Stimulated activated effector memory CD8-positive, alpha-beta T cell treated with anti-CD3 and anti-CD28 coated beads, Interleukin-12 subunit alpha, Interleukin-12 subunit beta, amount 100 ng/mL, for 72 hours (primary cell): ENCODE measurements at places on chromosomes 16 and 17.

GRCh38 chr17:10460062-10460461 is 9.3 kb downstream of the MYH4 start:
- DNase-seq = no peak

DNA sequence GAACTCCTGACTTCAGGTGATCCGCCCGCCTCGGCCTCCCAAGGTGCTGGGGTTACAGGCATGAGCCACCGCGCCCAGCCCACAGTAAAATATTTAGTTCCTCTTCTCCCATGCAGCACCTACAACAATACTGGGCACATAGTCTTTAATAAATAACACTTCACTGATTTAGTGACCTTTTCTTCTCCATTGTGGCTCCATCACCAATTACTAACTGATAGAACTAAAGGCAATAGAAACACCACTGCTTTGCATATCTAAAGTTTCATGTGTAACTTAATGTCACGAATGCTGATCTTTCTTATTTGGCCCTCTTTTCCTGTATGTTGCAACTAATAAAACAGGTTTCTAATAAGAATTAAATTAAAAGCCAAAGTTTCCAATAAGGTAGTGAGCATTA is 38.9 kb downstream of the TRIM37 start:
- no peak for DNase-seq

- no peak for DNase-seq
Measured at GRCh38 chr17:2171702-2172076, 116.8 kb downstream of the HIC1 start.

- no peak for DNase-seq
Measured at GRCh38 chr17:61307905-61308886, 91.4 kb upstream of the TBX2 start.

GRCh38 chr16:569445-570254 is at the start of gene PIGQ:
PIGQ (plus strand) TSS chr16:569968; CDS start chr16:574075, 4,107 bp downstream.
- peak; percentile 63 for DNase-seq

GRCh38 chr16:75097941-75098901 is 18.4 kb downstream of the LDHD start:
- peak; percentile 78 for DNase-seq

- no peak for DNase-seq
Measured at GRCh38 chr16:81544261-81544660, 99.7 kb downstream of the CMIP start.

- no peak for DNase-seq
Measured at GRCh38 chr17:57488856-57489255, 232.5 kb downstream of the MSI2 start.

- no peak for DNase-seq
Measured at GRCh38 chr16:73997971-73998370, 298.6 kb upstream of the PSMD7 start.

DNA sequence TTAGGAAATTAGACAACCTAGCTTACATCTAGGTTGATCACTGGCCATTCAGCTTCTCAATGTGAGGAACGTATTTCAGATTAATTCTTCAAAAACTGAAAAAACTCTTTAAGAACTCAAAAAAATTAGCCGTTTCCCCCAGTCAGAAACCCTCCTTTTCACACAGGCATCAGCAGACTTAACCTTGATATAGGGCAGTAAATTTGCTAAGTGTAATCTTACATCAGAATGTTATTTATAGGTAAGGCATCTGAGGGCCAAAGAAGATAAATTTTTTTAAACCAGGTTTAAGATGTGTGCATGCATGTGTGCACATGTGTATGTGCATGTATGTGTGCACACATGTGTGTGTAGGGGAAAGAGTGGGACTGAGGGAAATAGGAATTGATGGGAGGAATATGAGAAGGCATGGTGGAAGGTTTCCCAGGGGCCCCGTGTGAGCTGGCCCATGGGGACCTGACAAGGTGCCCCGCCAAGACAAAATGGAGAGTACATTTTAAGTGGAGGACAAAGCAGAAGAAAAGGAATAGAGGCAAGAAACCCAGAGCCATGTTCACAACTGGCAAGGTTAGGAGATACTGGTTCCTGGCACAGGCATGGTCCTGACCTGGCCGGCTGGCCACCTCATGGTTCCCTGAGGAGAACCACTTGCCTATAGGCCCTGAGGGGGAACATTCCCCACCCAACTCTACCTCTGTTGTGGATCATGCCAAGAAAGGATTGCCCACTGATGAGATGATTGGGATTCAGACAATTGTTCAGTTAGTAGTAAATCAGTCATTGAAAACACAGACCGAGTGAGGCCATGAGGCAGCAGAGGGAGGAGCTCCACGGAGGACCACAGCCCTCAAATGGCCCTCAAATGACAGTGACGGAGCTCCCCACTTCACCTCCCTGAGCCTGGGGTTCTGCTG is 33.0 kb downstream of the TEX2 start:
- no peak for DNase-seq

- DNase-seq = no peak
Measured at GRCh38 chr16:50664270-50664669, 16.8 kb downstream of the SNX20 start.

DNA sequence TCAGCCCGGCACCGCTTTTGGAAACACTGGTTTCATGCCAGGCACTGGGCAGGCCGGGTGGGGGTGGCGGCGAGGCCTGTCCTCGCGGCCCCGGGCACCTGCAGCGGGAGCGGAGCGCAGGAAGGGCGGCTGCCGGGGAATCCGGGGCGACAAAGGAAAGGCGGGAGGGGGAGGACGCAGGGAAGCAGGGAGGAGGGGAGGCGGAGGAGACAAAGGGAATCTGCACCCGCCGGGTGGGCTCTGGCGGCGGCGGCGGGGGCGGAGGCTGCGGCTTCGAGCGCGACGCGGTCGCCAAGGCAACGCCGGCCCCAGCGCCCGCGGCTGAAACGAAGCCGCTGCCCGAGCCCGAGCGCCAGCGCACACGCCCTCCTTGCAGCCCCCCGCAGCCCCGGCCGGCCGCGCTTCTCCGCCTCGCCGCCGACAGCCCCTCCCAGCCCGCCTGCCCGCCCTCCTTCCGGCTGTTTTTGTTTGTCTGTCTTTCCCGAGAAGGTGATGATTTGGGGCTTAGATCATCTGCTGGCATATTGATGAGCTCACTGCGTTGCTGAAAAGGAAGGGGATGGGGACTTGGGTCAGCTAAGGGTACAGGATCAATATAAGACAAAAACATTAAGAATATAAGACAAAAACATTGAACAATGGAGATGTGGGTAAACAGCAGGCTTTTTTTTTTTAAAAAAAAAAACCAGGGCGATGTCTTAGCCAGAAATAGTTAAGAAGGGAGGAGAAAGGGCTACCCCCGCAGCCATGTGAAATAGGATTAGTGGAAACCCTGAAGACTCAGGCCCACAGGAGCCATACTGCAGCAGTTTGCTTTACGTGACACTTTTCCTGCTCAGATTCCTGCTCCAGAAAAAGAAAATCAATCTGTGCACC is 32.7 kb downstream of the CDK5R1 start:
- no peak for DNase-seq

GRCh38 chr16:8935989-8936388 is 27.7 kb downstream of the USP7 start:
- no peak for DNase-seq

- no peak for DNase-seq
Measured at GRCh38 chr17:37650419-37651003, 7.3 kb upstream of the DDX52 start.

DNA sequence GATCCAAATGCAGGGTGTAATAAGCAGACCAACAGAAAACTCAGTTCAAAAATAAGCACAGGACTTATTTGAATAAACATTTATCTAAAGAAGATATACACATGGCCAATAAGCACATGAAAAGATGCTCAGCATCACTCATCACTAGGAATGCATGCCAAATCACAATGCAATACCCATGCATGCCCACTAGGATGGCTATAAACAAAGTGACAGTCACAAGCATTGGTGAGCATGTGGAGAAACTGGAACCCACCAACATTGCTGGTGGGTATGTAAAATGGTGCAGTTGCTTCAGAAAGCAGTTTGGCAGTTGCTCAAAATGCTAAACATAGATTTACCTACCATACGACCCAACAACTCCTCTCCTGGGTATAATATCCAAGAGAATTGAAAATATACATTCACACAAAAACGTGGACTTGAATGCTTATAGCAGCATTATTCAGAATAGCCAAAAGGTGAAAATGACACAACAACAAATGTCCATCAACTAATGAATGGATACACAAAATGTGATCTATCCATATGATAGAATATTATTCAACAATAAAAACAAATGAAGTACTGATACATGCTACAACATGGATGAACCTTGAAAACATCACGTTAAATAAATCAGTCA is 20.1 kb downstream of the UBE2O start:
- DNase-seq = no peak

GRCh38 chr17:77264617-77265230 is 124.0 kb downstream of the SEC14L1 start:
- no peak for DNase-seq

DNA sequence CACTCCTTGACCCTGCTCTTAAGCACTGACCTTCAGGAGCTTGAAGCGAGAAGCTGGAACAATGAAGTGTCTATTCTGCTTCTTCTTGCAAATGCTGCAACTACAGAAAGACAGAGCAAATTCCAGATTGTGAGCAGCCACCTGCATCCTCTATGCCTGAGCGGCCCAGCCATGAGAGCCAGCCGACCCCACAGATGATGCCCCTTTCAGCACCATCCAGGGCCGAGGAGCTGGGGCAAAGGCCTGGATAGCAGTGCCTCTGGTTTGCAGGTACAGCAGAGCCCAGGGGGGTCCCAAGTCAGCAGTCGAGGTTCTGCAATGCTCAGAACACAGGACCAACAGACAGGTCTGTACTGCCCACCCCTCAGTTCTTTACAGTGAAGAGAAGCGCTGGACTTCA is 4.7 kb downstream of the CENPV start:
- DNase-seq = no peak

- DNase-seq = no peak
Measured at GRCh38 chr17:78962345-78962983, 17.3 kb downstream of the LGALS3BP start.

DNA sequence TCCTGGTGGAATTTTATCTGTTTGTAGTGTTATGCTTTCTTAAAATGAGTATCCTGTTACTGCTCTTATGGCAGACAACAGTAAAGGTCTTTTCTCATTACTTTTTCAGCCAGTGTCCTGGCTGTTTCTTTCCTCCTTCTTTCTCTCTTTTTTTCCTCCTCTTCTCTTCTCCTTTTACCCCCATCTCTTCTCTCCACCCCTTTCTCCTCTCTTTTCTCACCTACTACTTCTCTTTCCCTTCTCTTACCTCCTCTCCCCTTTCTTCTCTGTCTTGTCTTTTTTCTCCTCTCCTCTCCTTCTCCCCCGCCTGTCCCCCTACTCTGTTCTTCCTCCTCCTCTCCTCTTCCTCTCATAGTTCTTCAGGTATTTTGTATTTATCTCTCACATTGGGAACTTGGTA is 48.9 kb downstream of the CPD start:
- no peak for DNase-seq

GRCh38 chr17:42518046-42518754 is 17.8 kb upstream of the NAGLU start:
- DNase-seq = no peak

DNA sequence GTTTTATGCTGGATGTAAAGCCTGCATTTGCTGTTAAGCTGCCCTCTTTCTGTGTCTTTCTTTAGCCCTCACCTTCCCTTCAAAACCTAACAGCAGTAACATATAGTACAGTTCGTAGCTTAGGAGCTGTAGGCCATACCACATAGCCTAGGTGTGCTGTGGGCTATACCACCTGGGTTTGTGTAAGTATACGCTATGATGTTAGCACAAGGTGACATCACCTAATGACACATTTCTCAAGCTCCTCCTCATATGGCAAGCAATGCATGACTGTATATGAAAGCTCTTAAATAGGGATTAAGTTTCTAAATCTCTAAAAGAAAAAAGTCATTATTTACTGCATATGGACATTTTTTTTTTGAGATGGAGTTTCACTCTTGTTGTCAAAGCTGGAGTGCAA is 57.8 kb upstream of the TMEM97 start:
- DNase-seq = no peak

- DNase-seq = no peak
Measured at GRCh38 chr16:63129411-63130125, 1093.3 kb upstream of the CDH8 start.

DNA sequence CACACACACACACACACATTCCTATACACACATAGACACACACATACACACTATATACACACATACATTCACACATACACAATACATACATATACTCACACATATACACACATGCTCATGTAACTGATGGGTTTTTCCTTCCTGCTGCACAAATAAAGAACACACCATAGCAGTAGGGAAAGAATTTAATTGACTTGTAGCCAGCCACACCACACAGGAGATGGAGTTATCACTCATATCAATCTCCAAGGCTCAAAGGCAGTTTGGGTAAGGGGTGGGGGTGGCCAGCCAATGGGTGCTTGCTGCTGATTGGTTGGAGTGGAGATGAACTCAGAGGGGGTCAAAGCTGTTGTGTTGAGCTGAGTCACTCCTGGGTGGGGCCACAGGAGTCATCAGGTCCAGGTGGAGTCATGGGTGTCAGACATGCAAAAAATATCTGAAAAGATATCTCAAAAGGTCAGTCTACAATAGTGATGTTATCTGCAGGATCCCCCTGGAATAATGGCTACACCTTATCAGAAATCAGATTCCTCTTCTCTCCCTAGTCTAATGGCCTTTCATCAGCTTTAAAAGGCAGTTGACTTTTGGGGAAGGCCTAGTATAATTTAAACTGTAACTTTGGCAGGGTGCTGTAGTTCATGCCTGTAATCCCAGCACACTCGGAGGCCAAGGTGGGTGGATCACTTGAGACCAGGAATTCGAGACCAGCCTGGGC is 46.1 kb downstream of the WSB1 start:
- DNase-seq = no peak

GRCh38 chr17:54259476-54259875 is 436.7 kb downstream of the KIF2B start:
- DNase-seq = no peak

- peak; percentile 100 for DNase-seq
Measured at GRCh38 chr17:35587074-35587961, at the start of gene AP2B1. AP2B1 (plus strand) TSS chr17:35587322; CDS start chr17:35594031, 6,709 bp downstream.

DNA sequence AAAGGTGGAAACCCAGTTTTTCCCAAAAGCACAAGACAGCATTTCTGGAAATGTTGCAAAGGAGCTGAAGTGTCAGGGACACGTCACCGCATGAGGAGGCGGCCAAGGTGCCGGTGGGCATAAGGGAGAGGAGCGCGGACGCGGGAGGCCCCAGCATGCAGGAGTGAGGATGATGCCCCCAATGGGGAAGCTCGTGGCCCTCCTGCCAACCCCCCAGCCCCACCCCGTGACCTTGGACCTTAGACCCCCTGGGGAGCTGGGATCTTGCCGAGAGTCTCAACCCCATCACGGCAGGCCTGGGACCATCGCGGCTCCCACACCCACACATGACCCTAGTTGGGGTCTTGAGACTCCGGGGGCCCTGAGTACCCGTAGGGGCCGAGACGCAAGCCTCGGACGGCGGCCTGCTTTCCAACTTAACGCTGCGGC is 119.4 kb upstream of the METRNL start:
- no peak for DNase-seq
